Stimulated activated naive CD8-positive, alpha-beta T cell treated with anti-CD3 and anti-CD28 coated beads, Interleukin-15, amount 100 ng/mL, for 72 hours (primary cell): ENCODE measurements at places on chromosomes 11 and 22.

- DNase-seq = no peak
These were observed 109.8 kb downstream of the PTPRJ start for GRCh38 chr11:48090174-48090573.

DNA sequence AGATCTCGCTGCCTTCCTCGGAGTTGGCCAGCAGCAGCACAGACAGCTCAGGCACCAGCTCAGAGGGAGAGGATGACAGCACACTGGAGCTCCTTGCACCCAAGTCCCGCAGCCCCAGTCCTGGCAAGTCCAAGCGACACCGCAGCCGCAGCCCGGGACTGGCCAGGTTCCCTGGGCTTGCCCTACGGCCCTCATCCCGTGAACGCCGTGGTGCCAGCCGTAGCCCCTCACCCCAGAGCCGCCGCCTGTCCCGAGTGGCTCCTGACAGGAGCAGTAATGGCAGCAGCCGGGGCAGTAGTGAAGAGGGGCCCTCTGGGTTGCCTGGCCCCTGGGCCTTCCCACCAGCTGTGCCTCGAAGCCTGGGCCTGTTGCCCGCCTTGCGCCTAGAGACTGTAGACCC is 6.4 kb downstream of the PLA2G3 start:
- no peak for DNase-seq

DNA sequence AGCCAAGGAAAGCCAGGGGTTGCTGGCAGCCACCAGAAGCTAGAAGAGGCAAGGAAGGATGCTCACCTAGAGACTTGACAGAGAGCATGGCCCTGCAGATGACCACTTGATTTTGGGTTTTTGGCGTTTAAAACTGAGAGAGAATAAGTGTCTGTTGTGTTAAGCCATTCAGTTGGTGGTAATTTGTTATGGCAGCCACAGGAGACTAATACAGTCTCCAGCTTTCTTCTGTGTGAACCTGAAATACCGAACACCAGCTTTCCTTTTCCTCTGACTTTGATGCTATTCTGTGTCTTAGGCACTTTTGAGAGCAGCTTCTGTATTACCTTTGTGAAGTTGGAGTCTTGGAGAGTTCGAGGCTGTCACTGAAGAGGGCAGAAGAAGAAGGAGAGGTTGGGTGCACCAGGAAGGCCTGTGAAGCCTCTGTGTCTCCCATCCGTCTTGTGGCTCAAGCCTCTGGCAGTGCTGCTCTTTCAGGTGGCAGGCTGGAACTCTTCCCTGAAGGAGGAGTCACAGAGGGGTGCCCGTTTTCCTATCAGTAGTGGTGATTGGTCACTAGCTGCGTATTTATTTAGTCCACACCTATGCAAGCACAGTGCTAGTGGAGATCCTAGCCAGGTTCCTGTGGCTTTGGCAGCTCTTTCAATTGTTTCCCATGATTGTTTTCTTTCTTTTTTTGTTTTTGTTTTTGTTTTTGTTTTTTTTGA is 2.5 kb downstream of the TBC1D22A start:
- DNase-seq = no peak

DNA sequence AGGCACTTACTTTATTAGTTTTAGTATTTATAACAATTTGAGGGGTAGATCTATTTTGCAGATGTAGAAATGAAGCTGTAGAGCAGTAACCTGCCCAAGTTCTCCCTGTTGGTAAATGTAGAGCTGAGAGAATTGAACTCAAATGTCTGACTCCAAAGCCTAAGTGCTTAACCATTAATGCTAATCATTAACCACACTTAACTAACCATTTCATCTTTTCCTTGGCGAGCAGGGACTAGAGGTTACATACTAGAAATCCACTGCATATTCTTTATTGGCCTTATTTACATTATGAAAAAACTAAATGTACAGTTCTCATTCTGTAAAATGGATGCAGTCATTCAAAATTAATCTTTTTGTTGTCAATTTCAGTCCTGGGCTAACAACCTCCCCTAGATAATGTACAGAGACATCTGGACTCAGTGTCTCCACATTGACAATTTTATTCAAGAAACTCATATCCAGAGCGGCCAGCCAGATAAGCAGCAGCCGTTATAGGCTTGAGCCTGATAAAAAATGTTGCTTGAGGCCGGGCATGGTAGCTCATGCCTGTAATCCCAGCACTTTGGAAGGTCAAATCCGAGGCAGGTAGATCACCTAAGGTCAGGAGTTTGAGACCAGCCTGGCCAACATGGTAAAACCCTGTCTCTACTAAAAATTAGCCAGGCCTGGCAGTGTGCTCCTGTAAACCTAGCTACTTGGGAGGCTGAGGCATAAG is 76.7 kb upstream of the PICALM start:
- DNase-seq = no peak

GRCh38 chr11:78425399-78426070 is 7.9 kb upstream of the GAB2 start:
- no peak for DNase-seq

DNA sequence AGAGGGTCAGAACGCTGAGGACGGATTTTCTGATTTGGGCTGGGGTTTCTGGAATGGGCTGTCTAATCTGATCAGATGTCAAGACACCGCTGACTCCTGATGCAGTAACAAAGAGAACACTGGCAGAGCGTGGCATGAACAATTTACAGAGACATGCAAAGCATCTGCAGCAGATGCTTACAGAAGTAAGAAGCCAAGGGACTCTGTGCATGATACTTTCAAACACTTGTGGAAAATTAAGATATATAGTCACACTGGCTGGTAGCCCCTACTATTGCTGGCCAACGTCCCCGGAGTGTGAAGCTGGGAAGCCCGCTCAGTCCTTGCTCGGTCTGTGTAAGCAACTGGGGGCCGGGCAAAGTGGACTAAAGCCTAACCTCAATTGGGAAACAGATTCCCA is 903.7 kb downstream of the BRD1 start:
- DNase-seq = no peak

GRCh38 chr11:114496915-114497314 is 57.6 kb downstream of the REXO2 start:
- DNase-seq = no peak

- DNase-seq = no peak
These were observed 54.6 kb downstream of the KCNA4 start for GRCh38 chr11:29962243-29962642.

DNA sequence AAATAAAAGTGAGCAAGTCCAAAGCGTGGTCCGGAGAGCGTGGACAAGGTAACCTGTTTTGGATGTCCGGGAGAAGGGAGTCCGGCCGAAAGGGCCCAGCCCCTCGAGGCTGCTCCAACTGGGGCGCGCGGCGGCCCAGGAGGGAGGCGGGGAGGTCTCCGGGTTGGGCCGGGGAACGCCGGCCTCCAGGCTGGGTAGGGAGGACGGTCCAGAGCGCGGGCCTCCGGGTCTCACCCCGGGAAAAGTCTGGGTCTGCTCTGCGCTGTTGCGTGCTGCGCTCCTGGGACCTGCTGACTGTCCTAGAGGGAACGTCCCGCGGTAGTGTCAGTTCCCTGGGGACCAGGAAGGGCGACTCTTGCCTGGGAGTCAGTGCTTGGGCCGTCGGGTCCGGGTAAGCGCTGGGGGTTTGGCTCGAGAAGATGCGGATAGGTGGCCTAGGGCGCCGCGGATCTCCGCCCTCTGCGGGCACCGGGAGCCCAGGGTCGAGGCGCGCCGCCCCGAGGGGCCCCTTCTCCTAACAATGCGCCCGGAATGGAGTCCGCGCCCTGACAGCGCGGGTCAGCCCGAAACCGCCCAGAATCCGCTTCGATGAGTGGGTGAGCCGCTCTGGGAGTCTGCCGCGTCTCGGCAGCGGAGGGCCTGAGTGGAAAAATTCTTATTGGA is 988 bp upstream of the FLI1 start:
- peak; percentile 47 for DNase-seq

GRCh38 chr11:128424851-128425285 is 162.5 kb downstream of the ETS1 start:
- DNase-seq = no peak

DNA sequence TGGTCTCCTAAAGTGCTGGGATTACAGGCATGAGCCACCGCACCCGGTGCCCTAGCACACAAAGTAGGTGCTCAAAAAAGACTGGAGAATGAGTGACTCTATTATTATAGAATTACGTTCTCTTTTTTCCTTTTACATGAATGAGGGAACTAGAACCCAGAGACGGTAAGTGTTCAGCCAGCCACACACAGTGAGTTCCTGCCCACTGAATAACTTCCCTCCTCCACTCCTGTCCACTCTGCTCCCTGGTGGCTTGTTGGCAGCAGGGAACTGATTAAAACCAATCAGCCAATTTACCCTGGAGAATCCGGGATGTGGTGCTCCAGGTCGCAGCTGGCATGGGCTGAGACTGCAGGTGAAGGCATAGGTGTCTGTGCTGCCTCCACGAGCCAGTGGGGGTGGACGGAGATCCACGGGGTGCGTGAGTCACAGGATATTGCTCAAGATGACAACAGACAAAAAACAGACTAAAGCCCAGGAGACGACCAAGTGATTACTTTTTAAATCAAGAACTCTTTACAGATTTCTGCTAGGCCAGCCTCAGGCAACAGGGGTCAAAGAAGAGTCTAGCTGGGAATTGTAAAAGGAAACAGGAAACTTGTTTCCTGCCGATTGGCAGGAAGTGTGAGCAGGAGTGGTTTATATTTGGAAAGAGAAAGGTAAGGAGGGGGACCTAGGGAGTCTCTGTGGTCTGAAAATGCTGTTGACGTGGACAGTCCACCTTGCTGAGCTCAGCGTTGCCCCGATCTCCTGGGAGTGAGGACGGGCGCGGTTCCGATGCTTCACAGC is 95.2 kb upstream of the TP53I11 start:
- no peak for DNase-seq

DNA sequence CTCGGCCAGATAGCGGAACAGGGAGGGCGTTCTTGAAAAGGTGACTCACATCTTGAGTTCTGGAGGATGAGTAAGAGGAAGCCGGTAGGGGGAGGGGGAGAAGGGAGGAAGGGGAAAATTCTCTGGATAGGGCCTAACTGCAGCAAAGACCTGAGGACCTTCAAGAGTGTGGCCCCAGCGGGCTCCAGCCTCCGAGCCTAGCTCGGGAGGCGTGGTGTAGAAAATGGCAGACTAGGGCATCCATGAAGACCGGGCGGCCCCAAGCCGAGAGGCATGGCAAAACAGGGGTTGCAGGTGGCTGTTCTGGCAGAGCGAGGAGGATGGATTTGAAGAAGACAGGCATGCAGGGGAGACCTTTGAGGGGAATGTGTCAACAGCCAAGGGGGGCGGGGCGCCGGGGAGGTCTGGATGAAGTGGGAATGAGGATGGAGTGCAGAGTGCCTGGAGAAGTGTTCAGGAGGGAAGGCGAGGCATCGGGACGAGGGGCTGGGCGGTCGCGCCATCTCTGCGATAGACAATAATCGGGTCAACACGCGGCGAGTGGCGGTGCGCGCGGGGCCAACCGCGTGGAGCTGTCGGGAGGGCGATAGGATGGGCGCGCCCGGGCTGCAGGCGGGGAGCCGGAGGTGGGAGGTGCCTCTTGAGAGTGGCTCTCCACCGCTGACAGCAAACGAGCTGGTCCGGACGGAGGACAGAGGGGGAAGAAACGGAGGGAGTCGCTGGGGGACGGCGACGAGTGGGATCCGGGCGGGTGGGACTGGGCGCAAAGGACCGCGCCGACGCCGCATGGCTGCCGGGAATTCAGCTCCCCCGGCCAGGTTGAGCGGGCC is 40.0 kb upstream of the CREB3L1 start:
- DNase-seq = peak; percentile 70

DNA sequence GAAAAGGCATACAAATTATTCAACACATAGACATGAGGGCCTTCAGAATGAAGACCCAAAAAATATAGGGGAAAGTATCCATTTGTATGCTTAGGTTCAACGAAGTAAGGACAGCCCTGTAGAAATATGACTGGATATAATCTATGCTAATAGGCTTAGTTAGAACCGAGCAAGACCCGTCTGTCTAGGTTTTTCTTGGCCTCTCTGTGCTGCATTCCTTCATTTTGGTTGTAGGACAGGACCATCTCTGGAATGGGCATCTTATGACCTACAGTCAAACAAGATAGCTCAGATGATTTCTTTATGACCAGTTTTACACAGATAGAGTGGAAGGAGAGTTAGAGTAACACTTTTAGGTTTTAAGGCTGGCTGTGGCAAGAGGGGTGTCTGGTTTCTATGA is 5.6 kb upstream of the MS4A7 start:
- DNase-seq = no peak

- no peak for DNase-seq
These were observed 1.9 kb downstream of the KCTD17 start for GRCh38 chr22:37053310-37054055.

DNA sequence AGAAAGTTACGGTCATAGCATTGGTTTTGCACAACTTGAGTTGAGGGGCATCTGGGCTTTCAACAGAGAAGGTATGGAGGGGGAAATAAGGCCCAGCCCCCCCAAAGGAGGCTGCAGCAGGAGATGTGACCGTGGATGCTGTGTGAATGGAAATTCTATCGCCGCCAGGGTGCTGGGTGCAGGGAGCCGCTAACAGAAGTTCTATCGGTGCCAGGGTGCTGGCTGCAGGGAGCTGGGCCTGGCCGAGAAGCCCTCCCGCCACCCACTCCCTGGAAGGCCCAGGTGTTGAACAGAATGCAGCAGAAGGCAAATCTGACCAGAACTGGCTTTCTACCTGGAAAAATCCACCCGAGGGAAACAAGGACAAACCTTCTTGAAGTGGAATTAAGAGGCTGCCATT is 115.0 kb downstream of the SHANK2 start:
- no peak for DNase-seq

DNA sequence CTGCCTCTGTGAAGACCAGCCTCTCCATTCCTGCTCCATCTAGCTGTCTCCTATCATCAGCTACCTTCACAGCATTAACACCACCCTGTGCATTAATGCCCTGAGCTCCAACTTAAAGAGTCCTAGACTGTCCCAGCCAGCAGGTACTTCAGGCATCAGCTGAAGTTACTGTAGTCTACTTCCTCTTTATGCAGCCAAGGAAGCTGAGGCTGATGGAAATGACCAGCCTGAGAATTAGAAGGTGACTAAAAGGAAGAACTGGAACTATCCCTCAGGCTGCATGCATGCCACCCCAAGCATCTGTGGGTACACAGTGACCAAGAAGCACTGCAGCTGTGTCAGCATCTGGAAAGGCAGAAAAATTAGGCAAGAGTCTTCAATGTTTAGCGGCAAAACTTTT is 28.2 kb downstream of the MS4A10 start:
- DNase-seq = no peak

- DNase-seq = no peak
These were observed 12.1 kb upstream of the BBOX1 start for GRCh38 chr11:27028561-27028965.
